ENCODE measurements at places on chromosomes 3 and 15.

GRCh38 chr3:188594139-188594538 lies 440.2 kb downstream of the LPP start:
- DNase-seq: no peak

DNA sequence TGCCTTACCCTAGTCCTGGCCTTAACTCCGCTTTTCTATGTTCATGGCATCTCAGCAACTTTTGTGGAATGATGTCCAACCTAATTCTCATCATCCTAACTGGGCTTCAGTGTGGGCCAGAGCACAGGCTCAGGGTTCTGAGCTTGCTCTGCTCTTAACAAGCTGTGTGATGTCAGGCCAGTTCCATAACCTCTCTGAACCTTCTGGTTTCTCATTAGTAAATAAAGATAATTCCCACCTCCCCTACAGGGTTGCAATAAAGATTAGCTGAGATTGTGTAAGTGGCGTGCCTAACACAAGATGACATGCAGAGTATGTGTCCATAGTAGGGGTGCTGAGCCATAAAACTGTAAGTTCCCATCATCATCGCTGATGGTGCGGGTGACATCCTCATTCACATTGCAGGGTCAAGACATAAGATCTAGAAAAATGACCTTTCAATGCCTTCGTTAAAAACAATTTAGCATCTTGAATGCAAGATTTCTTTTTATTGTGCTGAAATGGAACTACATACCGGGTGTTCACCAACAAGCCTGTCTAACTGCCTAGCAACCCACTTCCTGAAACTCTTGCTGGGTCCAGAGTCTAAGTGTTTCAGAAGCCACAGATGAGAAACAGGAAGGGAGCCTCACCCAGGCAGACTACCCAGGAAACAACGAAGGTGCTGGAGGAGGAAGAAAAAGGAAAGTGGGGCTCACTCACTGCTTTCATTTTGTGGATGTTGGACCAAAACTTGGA lies 36.2 kb downstream of the CDCP1 start:
- DNase-seq: no peak

DNA sequence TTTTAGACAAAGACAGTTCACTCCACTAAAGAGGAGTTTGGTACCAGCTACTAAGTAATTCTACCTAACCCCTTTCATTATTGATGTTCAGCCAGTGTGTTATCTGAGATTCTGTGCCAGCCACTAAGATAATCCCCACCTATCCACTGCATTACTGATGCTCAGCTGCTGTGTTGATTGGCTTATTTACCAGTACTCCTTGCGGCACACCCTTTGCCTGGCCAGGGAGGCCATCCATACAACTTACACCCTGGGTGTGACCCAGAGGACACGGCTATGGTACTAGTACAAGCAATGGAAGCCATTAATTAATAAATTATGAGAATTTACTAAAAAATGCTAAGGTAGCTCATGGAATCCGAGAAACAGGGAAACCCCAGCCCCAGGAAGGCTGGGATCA lies 290.7 kb upstream of the CTNNB1 start:
- DNase-seq: no peak

DNA sequence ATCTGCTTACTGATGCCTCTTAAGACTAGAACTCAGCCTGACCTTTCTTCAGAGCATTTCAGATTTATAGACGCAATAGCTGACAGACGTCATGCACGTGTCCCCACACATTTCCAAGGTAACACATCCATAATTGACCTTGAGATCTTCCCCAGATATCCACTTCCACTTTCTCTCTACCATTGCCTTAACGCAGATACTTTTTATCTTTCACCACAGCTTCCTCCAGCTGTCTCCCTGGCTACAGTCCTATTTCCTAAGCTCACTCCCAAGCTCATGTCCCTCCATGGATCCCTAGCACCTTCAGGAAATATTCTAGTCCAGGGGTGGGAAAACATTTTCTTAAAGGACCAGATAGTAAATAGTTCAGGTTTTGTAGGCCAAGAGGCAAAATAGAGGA lies 173.0 kb upstream of the MITF start:
- DNase-seq: no peak

GRCh38 chr15:25862472-25863110 lies 536 bp downstream of the ATP10A start:
- DNase-seq: no peak

GRCh38 chr3:105729667-105730066 lies 139.1 kb downstream of the CBLB start:
- DNase-seq: no peak

- no peak for DNase-seq
Measured at GRCh38 chr3:197149528-197149927, 119.9 kb upstream of the MELTF start.
